Upper lobe of right lung (tissue), 1 donor: ENCODE measurements at places on chromosomes 16 and 17. TPM values are rescaled to one million over a fixed set of nuclear protein-coding genes. Genes with fewer than 3 reads are reported as not detected.

- no peak overlapping the region for H3K27ac ChIP-seq
- DNase-seq = no peak
- no peaks in the 10 kb centered on the region for H3K36me3 ChIP-seq
- H3K4me1 ChIP-seq = peaks cover 9% of the 10 kb centered on the region
- H3K27me3 ChIP-seq = peaks cover 9% of the 10 kb centered on the region
These were observed 12.8 kb upstream of the CHMP6 start for GRCh38 chr17:80978499-80979497.

- DNase-seq = no peak
- no peak overlapping the region for H3K27ac ChIP-seq
- no peaks in the 10 kb centered on the region for H3K27me3 ChIP-seq
These were observed 4.4 kb upstream of the UNK start for GRCh38 chr17:75779987-75780889.

Gene UTS2R
- total RNA-seq = not detected

- H3K27me3 ChIP-seq = peaks cover 21% of the 10 kb centered on the region
- no peak overlapping the region for H3K27ac ChIP-seq
- no peak for DNase-seq
- H3K4me1 ChIP-seq = no peaks in the 10 kb centered on the region
- H3K36me3 ChIP-seq = no peaks in the 10 kb centered on the region
These were observed 26.7 kb downstream of the NECAB2 start for GRCh38 chr16:83994703-83995102.

DNA sequence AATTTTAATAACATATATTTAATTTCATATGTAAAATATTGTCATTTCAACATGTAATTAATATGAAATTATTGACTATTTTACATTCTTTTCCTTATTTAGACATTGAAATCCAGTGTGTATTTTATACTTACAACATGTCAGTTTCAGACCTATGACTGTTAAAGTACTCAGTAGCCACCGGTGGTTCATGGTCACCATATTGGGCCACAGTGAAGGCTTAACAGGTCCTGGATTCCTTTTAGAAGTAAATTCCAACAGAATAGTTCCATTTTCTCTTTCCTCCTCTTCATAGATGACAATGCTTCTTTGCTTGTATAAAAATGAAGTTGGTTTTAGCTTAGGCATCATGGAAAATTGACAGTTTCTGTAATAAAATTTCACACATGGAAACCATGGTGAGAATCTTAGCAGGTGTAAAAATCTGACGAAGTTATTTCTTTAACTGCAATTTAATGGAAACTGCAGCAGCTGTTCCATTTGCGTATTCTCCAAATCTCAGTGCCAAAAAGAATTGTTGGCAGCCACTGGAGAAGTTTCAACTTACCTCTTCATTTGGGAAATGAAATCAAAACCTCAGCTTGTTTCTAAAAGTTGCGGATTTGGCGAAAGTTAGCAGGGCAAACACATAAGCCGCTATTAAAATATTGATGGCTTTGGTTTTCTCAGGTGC lies 231.1 kb downstream of the CDH13 start:
- no peaks in the 10 kb centered on the region for H3K27me3 ChIP-seq

Gene TMEM98
- total RNA-seq = 72.9 TPM

DNA sequence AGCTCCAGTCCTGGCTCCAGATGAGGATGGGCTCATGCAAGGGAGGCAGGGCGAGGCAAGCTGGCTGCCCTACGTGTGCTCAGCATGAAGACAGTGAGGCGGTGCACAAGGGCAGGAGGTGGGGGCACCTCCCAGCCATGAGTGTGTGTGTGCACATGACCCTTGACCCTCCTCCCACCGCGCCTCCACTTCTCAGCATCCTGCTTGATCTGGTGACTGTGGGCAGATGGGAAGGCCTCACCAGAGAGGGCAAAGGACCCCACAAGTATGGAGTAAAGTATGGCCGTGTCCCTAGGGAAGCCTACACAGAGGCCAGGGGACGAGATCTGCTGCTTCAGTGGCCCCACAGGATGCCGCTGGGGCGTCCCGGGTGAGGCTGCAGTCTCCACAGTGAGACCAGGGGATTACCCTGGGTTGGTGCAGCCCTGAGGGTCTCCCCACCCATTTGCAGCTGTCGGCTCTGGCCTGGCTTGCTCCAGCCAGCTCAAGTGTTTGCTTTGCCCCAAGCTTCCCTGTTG lies 7.9 kb upstream of the RNF222 start:
- H3K27me3 ChIP-seq = no peaks in the 10 kb centered on the region
- no peak for DNase-seq
- H3K4me3 ChIP-seq = no peak overlapping the region
- H3K36me3 ChIP-seq = no peaks in the 10 kb centered on the region
- H3K27ac ChIP-seq = no peak overlapping the region

- no peaks in the 10 kb centered on the region for H3K4me1 ChIP-seq
- no peak for DNase-seq
- H3K4me3 ChIP-seq = no peak overlapping the region
- H3K27me3 ChIP-seq = peaks cover 4% of the 10 kb centered on the region
These were observed 400.2 kb downstream of the SEC14L1 start for GRCh38 chr17:77540975-77541374.

- peaks cover 27% of the 10 kb centered on the region for H3K4me1 ChIP-seq
These were observed 27.9 kb downstream of the SMPD3 start for GRCh38 chr16:68420366-68420942.

DNA sequence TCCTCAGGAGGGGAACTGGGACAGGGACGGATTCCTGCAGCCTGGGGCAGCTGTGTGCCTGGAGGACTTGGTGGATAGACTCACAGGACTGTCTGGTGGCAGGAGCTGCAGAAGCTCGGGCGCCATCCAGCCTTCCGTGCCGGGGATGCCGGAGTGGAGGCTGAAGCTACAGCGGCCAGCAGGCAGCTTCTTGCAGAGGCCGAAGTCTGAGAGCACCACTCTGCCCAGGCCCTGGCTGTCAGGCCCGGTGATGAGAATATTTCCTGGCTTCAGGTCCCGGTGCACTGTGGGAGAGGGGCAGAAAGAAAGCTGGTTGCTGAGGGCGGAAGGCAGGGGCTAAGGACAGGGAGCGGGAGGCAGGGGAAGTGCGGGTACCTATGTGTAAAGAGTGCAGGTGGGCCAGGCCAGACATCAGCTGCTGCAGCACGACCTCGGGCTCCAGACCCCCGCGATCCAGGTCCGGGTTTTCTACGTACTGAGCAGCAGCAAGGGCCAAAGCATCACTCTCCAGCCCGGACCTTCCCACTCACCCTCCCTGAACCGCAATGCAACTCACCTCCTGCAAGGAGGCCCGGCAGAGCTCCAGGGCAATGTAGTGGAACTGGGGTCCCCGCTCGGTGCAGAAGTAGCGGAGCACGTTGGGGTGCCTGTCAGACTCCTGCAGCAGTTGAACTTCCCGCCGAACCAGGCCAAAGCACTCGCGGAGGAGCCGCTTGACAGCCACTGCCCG lies 16.1 kb downstream of the PLK1 start:
- H3K4me1 ChIP-seq = no peaks in the 10 kb centered on the region
- no peak overlapping the region for H3K4me3 ChIP-seq
- peaks cover 6% of the 10 kb centered on the region for H3K27me3 ChIP-seq
- DNase-seq = no peak

GRCh38 chr16:27428026-27428785 lies 26.2 kb downstream of the IL21R start:
- no peaks in the 10 kb centered on the region for H3K27me3 ChIP-seq
- DNase-seq = peak; percentile 35
- no peaks in the 10 kb centered on the region for H3K36me3 ChIP-seq
- no peaks in the 10 kb centered on the region for H3K4me1 ChIP-seq

GRCh38 chr16:46730126-46730525 lies 18.0 kb downstream of the MYLK3 start:
- H3K36me3 ChIP-seq = no peaks in the 10 kb centered on the region
- H3K4me3 ChIP-seq = no peak overlapping the region
- no peak overlapping the region for H3K27ac ChIP-seq

GRCh38 chr16:50862818-50863643 lies 121.1 kb downstream of the CYLD start:
- H3K4me3 ChIP-seq = no peak overlapping the region
- no peaks in the 10 kb centered on the region for H3K4me1 ChIP-seq
- H3K36me3 ChIP-seq = no peaks in the 10 kb centered on the region
- no peak for DNase-seq

- no peaks in the 10 kb centered on the region for H3K27me3 ChIP-seq
- no peak overlapping the region for H3K27ac ChIP-seq
- H3K4me1 ChIP-seq = peaks cover 2% of the 10 kb centered on the region
- DNase-seq = no peak
- no peak overlapping the region for H3K4me3 ChIP-seq
These were observed 7.5 kb upstream of the MPHOSPH6 start for GRCh38 chr16:82177555-82177954.

GRCh38 chr16:60123392-60124023 lies 1389.4 kb upstream of the GOT2 start:
- no peaks in the 10 kb centered on the region for H3K4me1 ChIP-seq
- H3K36me3 ChIP-seq = no peaks in the 10 kb centered on the region
- H3K27me3 ChIP-seq = no peaks in the 10 kb centered on the region
- no peak overlapping the region for H3K27ac ChIP-seq

GRCh38 chr16:11136600-11136999 lies 119.4 kb downstream of the SOCS1 start:
- no peak for DNase-seq
- H3K4me1 ChIP-seq = peaks cover 54% of the 10 kb centered on the region
- no peaks in the 10 kb centered on the region for H3K27me3 ChIP-seq
- H3K36me3 ChIP-seq = no peaks in the 10 kb centered on the region

DNA sequence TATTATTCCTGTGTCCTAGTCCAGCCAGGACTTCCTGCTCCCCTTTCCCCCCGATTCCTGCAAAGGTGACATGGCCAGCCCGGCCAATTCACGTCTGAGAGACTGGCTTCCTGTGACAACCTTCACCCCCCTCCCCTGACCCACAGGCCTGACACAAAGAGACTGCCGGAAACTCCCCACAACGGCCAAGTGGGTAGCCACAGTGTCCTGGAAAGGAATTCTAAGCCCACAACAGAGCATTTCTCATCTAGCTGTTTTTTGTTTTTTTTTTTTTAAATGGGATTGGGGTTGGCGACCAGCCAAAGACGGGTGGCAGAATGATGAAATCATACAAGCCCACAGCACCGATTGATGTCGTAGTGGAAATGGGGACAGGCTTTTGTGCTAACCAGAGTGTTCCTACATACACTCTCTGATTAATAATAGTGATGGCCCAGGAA lies 2.8 kb upstream of the XAF1 start:
- no peaks in the 10 kb centered on the region for H3K27me3 ChIP-seq
- no peaks in the 10 kb centered on the region for H3K36me3 ChIP-seq
- no peak overlapping the region for H3K4me3 ChIP-seq

- peaks cover 74% of the 10 kb centered on the region for H3K4me1 ChIP-seq
- no peaks in the 10 kb centered on the region for H3K36me3 ChIP-seq
- H3K4me3 ChIP-seq = peak overlapping the region; percentile 100
- peak overlapping the region; percentile 98 for H3K27ac ChIP-seq
- DNase-seq = peak; percentile 74
- no peaks in the 10 kb centered on the region for H3K27me3 ChIP-seq
These were observed 8.4 kb downstream of the RARA start for GRCh38 chr17:40317345-40317873.

Gene CBLN1
- total RNA-seq = 0.29 TPM

Gene ANKFN1
- total RNA-seq = 0.75 TPM

GRCh38 chr16:74868501-74868900 lies 93.9 kb upstream of the FA2H start:
- H3K4me3 ChIP-seq = no peak overlapping the region
- H3K27me3 ChIP-seq = no peaks in the 10 kb centered on the region
- H3K27ac ChIP-seq = peak overlapping the region; percentile 60
- H3K4me1 ChIP-seq = no peaks in the 10 kb centered on the region
- peaks cover 5% of the 10 kb centered on the region for H3K36me3 ChIP-seq
- no peak for DNase-seq

- no peaks in the 10 kb centered on the region for H3K27me3 ChIP-seq
- no peaks in the 10 kb centered on the region for H3K4me1 ChIP-seq
- no peak overlapping the region for H3K4me3 ChIP-seq
- no peaks in the 10 kb centered on the region for H3K36me3 ChIP-seq
- DNase-seq = no peak
These were observed 259.0 kb downstream of the IRX3 start for GRCh38 chr16:54027558-54027957.

- no peak within 1 kb of the TSS for H3K27ac ChIP-seq
- no peak within 1 kb of the TSS for H3K4me3 ChIP-seq
- H3K27me3 ChIP-seq = peaks cover 92% of the 10 kb centered on the region
- H3K4me1 ChIP-seq = no peaks in the 10 kb centered on the region
- no peaks in the 10 kb centered on the region for H3K36me3 ChIP-seq
These were observed at the start of gene FBXL16 for GRCh38 chr16:705431-706188. TSS of gene FBXL16 (minus strand) at chr16:705801. CDS start at chr16:697405, 8,396 bp downstream.

DNA sequence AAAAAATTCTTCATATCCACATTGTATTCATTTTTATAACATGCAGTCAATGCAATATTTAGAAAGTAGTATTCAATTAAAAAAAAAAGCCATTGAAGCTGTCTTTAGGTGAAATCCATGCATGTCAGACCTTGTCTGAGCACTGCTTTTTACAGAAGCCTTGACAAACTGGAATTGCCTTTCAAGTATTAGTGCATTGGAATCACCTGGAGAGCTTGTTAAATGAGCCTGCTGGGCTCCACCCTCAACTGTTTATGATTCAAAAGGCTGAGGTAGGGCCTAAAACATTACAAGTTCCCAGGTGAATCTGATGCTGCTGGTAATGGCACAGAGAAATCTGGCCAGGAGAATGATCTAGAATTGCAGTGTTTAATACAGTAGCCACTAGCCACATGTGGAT lies 85.8 kb downstream of the HIC1 start:
- peaks cover 24% of the 10 kb centered on the region for H3K4me1 ChIP-seq
- H3K4me3 ChIP-seq = no peak overlapping the region
- DNase-seq = no peak

Gene HBQ1
- not detected for total RNA-seq

Gene AATK
- 72.5 TPM for total RNA-seq

Gene SSTR5
- total RNA-seq = not detected
